ENCODE measurements at places on chromosomes 5 and 9.

GRCh38 chr5:19918780-19919179, 69.2 kb downstream of the CDH18 start:
- no peak for DNase-seq

DNA sequence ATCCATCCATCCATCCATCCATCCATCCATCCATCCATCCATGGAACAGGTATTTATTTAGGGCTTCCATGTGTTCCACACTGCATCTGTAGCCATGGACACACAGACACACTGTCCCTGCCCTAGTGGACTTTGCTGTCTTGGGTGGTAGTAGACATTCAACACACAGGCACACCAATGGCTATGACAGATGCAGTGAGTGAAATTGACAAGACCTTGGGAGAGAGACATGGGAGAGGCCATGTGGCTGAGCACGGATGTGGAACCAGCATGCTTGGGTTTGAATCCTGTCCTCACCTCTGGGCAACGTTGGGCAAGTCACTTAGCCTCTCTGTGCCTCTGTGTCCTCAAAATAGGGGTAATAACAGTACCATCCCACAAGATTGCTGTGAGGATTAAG, 45.3 kb downstream of the STOM start:
- no peak for DNase-seq

DNA sequence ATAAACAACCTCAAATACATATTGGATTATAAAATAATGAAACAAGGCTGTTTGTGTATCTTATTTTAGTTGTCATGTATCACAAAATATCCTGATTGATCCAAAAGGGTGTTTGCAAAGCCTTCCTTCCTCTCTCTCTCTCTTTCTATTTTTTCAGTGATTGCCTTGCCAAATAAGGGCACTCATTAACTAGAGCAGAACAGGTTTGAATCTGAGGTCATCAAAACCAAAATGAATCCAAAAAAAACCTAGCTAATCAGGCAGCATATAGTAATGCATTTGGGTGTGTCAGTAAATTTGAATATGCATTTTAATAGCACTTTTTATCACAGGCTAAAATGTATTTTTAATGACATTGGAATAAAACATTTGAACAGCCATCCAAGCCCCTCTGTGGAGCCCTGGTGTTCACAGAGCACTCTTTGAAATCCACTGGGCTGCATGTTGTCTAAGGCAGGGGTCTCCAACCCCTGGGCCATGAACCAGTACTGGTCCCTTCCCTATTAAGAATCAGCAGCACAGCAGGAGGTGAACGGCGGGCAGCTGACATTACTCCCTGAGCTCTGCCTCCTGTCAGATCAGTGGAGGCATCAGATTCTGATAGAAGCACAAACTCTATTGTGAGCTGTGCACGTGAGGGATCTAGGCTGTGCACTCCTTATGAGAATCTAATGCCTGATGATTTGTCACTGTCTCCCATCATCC, 171.8 kb upstream of the RAI14 start:
- no peak for DNase-seq

DNA sequence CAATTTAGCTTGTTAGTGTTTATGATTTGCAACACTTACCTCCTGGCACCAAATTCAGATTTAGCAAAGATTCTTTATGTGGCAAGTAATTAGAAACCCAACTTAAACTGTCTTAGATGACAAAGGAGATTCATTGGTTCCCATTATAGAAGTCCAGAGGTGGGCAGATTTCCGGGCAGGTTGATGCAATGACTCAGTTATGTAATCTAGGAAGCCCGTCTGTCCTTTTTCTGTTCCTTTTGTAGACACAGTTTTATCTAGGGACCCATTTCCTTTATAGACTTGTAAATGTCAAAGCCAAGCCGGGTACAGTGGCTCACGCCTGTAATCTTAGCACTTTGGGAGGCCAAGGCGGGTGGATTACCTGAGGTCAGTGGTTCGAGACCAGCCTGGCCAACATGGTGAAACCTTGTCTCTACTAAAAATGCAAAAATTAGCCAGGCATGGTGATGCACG, 20.3 kb upstream of the ANKRD33B start:
- DNase-seq, result no peak

DNA sequence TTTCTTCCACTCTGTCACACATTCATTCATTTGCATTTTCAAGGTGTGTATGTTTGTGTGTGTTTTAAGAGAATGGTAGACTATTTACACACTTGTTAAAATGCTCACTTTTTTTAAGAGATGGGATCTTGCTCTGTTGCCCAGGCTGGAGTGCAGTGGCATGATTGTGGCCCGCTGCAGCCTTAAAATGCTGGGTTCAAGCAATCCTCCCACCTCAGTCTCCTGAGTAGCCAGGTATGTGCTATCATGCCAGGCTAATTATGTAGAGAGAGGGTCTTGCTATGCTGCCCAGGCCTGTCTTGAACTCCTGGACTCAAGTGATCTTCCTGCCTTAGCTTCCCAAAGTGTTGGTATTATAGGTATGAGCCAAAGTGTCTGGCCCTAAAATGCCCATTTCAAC, 173.5 kb downstream of the PDE4D start:
- no peak for DNase-seq

Data from NCI-H460 (cell line).